ENCODE measurements at places on chromosomes 5 and 9.

DNA sequence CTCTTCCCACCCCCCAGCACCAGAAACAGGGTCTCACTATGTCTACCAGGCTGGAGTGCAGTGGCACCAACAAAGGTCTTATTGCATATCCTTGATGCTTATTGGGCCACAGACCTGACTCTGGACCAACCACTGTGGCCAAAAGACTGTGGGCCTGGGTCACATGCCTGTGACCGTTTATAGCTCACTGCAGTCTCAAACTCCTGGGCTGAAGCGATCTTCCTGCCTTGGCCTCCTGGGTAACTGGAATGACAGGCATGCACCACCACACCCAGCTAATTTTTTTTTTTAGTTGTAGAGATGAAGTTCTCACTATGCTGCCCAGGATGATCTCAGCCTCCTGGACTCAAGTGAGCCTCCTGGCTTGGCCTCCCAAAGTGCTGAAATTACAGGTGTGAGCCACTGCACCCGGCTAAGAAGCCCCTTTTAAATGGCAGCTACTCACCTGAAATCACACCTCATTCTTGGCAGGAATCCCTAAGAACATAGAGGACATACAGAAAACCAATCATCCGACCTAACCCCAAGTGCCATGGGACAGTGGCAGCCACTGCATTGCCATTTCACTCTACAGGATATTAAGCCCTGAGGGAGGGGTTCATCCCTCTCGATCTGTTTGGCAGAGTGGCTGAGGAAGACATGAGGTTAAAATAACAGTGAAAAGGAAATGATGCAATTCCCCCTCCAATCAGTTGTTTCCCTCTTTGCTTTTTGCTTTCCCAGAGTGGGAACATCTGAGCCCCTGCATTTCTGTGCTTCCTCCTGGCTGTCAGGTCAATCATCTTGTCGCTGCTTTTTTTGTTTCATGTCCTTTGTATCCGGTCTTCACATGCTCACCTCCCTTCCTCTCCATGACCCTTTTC, 74.6 kb downstream of the LRRC70 start:
- peak; percentile 15 for DNase-seq

DNA sequence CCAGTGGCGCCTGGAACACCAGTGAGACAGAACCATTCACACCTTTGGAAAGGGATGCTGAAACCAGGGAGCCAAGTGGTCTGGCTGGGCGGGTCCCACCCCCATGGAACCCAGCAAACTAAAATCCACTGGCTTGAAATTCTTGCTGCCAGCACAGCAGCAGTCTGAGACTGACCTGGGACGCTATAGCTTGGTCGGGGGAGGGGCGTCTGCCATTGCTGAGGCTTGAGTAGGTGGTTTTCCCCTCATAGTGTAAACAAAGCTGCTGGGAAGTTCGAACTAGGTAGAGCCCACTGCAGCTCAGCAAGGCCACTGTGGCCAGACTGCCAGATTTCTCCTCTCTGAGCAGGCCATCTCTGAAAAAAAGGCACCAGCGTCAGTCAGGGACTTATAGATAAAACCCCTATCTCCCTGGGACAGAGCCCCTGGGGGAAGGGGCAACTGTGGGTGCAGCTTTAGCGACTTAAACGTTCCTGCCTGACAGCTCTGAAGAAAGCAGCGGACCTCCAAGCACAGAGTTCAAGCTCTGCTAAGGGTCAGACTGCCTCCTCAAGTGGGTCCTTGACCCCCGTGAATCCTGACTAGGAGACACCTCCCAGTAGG, 42.0 kb upstream of the FKTN start:
- DNase-seq: no peak

- DNase-seq: no peak
Observed at GRCh38 chr9:82170866-82171265, 182.3 kb downstream of the SPATA31D1 start.

GRCh38 chr5:96783326-96783725, 24.4 kb downstream of the ERAP1 start:
- DNase-seq: no peak

GRCh38 chr5:116375926-116376325, 198.7 kb downstream of the SEMA6A start:
- DNase-seq: no peak

- no peak for DNase-seq
Observed at GRCh38 chr5:169667896-169668674, 31.0 kb downstream of the DOCK2 start.

- DNase-seq: no peak
Observed at GRCh38 chr9:36772449-36773403, 200.0 kb downstream of the MELK start.

DNA sequence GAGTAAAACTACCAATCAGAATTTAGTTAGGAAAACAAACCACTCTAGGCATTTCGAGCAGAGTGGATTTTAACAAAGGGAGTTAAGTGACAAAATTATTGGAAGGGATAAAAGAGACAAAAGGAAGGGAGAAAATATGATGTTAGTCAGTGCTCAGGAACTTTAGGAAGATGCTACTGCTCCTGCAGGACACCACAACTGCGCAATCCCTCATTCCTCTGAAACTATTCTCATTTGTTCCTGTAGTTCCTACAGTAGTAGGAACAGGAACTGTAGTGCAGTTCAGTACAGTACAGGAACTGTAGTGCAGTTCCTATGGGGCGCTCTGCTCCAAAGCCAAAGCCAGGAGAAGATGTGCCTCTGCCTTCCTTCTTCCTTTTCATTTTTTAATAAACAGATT, 29.9 kb upstream of the MEGF10 start:
- DNase-seq: no peak

- DNase-seq: no peak
Observed at GRCh38 chr9:91732187-91733005, 217.6 kb downstream of the ROR2 start.

DNA sequence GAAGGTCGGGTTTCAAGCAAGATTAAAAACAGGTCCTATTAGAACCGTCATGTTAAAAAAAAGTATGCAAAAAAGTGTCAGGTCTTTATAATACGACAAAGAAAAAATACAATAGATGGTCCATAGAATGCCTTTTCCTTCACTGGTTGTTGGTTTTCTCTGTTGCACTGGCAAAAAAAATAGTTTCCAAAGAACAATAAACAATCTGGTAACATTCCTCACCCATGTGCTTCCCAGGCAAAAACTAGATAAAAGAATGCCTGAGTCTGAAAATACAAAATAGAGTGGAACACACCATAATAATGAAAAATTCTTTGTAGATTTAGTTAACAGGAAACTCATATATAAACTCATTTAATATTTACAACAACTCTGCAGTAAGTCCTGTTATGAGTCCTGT, 590.0 kb upstream of the DMAC1 start:
- DNase-seq: no peak

GRCh38 chr5:174271316-174271715, 225.8 kb downstream of the NSG2 start:
- DNase-seq: no peak

DNA sequence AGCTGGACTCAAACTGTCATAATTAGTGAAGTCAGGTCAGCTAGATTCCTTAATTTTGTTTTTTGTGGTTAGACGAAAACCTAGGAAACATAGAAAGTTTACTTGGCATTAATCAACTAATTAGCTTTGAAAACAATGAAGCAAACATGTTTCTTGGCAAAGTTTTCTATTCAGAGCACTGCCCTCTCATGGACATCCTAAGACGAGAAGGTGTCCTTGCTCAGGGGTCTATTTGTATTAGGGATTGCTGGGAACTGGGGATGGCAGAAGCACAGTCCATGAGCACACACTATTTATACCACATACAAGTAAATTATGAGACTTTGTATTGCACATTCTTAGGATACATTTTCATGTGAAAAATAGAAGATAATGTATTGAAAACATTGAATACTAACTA, 49.7 kb downstream of the POC5 start:
- no peak for DNase-seq

DNA sequence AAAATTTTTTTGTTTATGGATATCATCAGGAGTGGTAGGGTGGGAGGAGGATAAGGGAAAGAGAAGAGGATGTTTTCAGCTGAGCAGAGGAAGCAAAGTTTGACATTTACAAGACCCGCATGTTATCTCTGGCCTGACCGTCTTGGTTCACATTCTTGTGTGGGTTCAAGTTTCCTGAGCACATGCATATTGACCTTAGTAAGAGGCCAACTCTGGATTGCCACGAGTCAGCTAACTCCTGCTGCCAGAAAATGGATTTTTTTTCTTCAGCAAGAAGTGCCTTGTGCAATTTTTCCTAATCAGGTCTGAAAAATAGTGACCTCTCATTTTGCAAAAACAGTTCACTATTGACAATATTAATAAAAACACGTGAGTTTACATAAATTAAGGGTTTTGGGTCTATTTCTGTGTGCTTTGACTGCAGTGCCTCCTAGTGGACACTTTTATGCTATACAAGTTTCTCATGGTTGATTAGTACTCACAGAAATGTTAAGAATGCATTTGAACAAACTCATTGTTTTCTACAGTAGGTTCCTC, 27.1 kb upstream of the BASP1 start:
- DNase-seq: no peak

- DNase-seq: no peak
Observed at GRCh38 chr5:74067748-74068541, 441.9 kb downstream of the ARHGEF28 start.

DNA sequence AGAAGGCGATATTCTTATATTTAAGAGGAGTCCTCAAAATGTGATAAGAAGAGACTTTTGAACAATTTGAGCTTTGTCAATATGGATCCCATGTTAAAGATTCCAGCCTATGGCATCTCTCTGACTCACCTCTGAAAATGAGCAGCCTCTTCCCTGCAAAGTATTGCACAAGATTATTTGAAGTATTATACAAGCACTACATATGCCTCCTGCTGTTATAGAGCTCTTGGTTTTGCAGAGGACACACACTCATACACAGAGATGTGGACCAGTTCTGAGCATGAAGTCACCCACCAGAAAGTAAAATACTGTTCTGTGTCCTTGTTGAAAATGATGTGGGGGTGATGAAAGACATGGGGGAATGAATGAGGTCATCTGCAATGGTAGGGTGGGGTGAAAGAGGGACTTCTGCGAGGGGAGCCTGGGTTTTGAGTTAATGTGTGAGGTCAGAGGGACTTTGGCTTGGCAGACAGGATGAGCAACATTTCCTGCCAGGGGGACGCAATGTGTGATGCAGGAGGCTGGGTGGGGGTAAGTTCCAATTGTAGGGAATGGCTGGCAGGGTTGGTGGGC, 25.8 kb downstream of the FBXL7 start:
- no peak for DNase-seq
